ENCODE measurements at places on chromosomes 2 and 18. TPM values are rescaled to one million over a fixed set of nuclear protein-coding genes. Genes with fewer than 3 reads are reported as not detected.

Gene KANSL1L
- 52.4 TPM for polyA plus RNA-seq

- DNase-seq: no peak
Measured at GRCh38 chr18:12820506-12820905, 63.5 kb downstream of the PTPN2 start.

DNA sequence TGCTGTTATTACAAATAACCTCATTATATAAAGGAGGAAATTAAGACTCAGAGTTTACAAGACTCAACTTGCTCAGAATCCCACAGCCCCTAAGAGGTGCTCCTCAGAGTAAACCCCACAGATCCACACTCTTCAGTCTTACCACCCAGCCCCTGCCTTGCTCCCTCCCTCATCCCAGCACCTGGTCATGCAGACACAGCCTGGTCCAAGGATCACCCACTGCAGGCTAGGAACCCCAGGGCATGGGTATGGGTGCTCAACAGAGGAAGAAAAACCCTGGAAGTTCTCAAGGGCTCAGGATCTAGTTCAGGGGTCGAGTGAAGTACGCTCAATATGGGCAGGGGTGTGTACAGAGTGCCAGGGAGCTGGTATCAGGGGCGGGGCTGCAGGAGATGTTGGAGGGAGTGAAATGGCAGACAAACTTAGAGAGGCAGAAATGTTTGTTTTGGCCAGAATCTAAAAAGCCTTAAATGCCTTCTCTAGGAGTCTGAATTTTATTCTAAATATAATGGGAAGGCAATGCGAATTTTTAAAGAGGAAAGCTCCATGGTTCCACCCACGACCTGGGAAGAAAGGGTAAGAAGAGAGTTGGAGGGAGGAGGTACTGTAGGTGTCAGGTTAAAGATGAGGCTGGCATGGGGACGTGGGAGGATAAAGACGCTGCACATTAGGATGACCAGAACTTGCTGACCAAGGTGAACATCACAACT is 79.1 kb upstream of the MGAT4A start:
- no peak for DNase-seq

GRCh38 chr2:21420553-21421335 is 297.0 kb downstream of the TDRD15 start:
- no peak for DNase-seq

Gene DCDC2C
- polyA plus RNA-seq: 0.32 TPM

- DNase-seq: no peak
Measured at GRCh38 chr18:61797696-61798590, 94.9 kb downstream of the RNF152 start.

DNA sequence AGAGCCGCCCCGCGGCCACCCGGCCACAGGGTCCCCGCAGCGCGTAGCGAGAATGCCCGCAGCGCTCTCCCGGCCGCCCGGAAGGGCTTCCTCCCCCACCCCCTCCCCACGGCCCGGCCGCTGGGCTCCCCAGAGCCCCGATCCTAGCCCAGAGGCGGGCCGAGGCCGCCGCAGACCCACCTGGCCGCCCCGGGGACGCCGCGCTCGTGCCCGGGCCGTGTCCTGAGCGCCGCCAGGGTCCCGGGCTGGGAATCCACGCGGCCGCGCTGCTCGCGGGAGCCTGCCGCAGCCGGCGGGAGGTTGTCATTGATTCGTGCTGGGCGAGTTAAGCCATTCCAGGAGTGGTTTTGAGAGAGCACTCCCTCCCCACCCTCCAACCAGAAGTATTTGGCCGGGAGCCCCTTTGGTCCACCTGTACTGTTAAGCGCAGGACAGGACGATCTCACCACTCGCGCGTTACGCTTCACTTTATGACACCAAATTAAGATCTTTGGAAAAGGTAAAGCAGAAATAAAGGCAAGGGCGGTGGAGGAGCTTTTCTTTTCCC is 206.4 kb upstream of the SMAD2 start:
- no peak for DNase-seq

DNA sequence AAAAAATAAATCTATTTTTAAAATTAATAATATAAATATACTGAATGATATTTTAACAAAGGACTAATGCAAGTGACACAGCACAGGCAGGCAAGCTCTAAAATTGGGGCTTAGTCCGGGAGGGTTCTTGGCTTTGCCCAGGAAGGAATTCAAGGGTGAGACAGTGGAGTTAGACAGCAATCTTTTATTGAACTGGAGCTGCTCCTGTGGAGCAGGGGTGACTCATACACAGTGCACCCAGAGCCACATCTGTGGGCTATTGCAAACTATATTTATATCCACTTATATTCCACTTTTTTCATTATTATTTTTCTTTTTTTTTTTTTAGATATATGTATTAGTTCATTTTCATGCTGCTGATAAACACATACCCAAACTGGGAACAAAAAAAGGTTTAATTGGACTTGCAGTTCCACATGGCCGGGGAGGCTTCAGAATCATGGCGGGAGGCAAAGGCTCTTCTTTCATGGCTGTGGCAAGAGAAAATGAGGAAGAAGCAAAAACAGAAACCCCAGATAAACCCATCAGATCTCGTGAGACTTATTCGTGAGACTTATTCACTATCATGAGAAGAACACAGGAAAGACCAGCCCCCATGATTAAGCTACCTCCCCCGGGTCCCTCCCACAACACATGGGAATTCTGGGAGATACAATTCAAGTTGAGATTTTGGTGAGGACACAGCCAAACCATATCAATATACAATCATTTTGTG is 437.1 kb downstream of the BCL11A start:
- no peak for DNase-seq

DNA sequence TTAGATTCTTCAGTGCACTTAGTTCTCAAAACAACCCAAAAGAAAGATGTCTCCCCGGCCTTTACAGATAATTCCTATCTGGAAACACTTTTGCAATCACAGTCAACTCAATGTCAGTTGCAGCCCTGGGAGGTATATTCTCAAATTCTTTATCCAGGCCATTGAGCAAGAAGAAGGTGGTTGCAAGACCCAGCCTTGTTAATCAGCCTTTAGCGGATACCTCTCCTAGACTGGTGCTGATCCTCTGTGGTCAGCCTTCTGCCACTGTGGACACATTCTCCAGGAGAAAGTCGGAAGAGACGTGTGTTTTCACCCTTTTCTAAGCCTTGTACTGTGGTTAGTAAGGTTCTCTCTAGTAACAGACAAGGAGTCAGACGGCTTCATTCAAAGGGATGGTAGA is 7.8 kb upstream of the FZD7 start:
- DNase-seq: no peak

DNA sequence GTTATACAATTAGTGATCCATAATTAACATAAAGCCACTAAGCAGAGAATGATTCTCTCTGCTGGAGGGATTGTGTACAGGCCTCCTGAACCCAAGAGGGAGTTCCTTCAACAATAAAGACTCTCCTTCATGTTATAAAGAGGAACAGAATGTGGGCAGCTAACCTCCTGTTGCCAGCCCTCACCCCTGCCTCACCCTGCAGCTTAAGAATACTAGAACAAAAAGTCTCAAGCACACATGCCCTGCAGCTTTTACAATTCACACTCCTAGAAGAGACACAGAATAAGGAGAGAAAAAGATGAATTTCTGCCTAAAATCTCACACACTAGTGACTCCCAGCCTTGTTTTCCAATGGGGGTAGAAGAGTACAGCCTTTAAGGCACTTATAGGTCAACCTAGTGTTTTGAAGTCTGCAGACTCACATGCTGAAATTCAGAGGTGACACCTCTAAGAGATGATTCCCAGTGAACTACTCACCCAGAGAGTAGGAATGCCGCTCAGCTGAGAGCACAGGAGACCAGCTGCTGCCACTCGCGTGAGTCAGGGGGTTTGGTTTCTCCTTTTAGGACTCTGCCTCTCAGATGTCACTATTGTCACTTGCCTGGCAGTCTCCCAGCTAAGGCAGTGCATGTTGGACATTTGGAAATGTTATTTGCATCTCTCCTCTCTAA is 32.5 kb upstream of the IL1RL1 start:
- DNase-seq: no peak

DNA sequence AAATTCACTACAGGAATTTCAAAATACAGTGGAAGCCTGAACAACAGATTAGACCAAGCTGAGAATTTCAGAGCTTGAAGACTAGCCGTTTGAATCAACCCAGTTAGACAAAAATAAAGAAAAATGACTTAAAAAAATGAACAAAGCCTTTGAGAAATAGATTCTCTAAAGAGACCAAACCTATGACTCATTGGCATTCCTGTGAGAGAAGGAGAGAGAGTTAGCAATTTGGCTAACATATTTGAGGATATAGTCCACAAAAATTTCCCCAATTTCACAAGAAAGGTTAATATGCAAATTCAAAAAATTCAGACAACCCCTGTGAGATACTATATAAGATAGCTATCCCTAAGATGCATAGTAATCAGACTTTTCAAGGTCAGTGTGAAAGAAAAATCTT is 78.0 kb downstream of the MYO3B start:
- DNase-seq: no peak

DNA sequence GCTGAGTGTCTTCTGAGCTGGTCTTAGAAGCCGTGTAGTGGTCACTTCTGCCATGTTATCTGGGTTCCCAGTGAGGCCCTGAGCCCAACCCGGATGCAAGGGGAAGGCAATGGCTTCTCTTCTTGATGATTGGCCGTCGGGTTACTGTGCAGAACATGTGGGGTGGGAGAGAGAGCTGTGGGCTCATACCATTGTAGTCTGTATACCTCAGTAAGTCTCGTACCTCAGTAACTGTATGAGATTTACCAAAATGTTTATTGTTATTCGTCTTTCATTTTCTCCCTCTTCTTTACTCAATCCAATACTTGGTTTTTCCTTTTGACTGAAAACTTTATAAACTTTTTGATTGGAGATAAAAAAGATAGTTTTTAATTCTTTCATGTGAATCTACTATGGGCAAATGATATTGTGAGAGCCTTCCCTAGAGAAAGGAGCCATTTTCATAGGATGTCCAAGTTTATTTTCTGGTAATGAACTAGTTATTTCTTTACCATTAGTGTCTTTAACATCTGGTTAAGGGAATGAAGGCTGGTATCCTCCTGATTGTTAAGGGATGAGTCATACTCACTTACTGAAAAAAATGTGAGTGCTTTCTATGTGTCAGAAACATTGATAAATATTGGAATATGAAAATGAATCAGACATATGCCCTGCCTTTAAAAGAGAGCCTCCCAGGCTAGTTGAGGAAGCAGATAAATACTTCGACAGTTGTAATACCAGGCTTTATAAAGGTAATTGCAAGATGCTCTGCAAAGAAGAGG is 129.9 kb downstream of the PRPF40A start:
- DNase-seq: no peak

DNA sequence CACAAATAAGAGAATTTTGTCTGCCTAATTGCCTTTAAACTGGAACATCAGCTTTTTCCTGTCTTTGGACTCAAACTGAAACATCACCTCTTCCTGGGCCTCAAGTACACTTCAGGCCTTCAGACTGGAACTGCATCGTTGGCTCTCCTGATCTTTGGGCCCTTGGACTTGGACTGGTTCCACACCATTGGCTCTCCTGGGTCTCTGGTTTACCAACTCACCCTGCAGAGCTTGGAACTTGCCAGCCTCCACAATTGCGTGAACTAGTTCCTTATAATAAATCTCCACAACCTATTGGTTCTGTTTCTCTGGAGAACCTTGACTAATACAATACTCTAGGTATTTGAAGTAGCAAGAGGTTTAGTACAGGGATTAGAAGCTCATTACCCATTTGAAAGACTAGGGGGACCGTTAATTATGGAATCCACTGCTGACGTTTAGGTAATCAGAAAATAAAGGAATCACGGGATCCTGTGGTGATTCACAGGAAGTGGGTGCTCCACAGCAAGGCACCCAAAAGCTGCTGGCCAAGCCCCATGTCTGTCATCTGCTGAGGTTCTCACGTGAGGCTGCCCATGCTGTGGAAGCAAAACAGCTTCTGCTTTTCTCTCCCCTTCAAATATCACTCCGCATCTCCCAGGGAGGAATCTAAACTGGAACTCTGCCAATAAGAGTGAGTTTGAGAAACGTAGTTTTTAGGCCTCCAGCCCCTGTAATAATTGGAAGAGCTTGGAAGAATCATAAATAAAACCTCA is 20.0 kb upstream of the SGPP2 start:
- no peak for DNase-seq

Gene C2orf15
- 11.4 TPM for polyA plus RNA-seq

GRCh38 chr2:107584577-107584976 is 242.1 kb upstream of the RGPD4 start:
- no peak for DNase-seq

Gene MYL1
- not detected for polyA plus RNA-seq

GRCh38 chr2:108927936-108928659 is 60.9 kb downstream of the EDAR start:
- DNase-seq: no peak

DNA sequence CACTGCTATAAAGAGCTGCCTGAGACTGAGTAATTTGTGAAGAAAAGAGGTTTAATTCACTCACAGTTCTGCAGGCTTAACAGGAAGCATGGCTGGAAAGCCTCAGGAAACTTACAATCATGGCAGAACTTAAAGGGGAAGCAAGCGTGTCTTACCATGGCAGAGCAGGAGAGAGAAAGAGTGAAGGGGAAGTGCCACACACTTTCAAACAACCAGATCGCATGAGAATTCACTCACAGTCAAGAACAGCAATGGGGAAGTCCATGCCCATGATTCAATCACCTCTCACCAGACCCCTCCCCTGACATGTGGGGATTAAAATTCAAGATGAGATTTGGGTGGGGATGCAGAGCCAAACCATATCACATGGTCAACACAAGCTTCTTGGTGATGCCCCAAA is 34.7 kb upstream of the CDK5R2 start:
- DNase-seq: no peak

DNA sequence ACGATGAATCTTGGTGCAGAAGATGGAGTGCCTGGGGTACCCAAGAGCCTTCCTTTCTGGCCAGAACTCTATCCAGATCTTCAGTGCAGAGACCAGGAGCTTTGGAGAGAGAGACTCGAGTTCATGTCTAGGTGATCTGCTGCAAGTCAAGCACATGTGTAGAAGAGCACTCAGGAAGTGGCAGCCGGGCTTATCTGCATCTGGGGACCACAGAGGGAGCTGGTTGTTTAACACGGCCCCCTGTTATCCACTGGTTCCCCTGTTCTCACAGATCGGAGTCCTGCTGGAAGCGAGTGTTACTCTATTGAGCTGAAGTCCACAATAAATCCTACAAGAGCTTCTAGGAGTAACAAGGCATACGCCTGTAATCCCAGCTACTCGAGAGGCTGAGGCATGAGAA is 128.3 kb downstream of the ACOXL start:
- DNase-seq: no peak

DNA sequence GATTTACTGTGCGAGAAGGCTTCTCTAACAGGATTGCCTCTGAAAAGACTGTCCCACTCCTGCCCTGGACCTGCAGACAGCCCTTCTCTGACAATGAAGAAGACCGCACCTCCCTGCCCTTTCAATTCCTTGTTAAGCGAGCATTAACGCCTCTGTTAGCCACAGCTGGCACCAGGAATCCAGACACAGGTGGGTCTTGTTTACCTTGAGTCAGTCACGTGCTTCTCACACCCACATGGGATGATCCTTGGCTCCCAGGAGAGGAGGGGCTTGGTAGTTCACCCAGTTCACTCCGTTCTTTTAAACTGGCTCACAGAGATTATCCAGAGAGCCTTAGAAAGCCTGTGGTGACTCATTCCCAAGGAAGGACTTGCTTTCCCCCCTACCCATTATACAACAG is 410.5 kb upstream of the MEIS1 start:
- DNase-seq: no peak

GRCh38 chr18:55268151-55268601 is 308.9 kb upstream of the CCDC68 start:
- DNase-seq: no peak

- DNase-seq: no peak
Measured at GRCh38 chr2:203898657-203899056, 31.1 kb downstream of the CTLA4 start.

- no peak for DNase-seq
Measured at GRCh38 chr2:9191041-9191481, 15.6 kb upstream of the ASAP2 start.

Gene SLC8A1
- 68.5 TPM for polyA plus RNA-seq

Data from left renal pelvis (tissue), 4 donors.